T47D (cell line): ENCODE measurements at places on chromosomes 3 and 15.

DNA sequence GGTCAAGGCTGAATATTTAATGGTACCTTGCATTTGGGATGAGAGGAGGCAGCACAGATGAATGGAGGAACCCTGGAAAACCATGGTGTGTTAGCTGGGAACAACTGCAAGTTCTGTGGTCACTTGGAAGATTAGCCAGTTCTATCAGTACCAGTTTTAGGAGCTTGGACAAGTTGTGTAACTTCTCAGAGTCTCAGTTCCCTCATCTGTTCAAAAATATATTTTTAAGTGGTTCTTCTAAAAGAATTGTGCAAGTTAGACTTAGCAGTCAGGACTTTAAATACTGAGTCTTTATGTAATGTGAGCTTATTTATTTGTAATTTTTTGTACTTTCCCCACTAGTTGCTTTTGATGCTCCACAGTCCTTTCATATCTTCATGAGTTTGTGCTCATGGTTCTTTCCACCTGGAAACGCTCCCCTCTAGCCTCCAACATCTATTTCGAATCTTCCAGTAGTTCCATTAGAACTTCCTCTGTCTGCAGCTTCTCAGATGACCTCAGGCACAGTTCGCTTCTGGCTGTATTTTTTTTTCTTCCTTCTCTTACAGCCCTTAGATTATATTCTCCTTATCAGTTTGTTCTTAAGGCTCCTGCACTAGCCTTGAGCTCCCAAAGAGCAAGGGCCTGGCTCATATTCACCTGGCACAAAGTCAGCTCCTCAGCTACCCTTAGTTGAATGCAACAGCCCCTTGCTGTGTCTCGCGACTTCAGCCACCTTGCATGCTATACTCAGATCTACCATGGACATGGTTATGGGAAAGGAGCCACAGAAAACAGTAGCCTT lies 27.1 kb downstream of the ITPR1 start:
- no peak for DNase-seq

DNA sequence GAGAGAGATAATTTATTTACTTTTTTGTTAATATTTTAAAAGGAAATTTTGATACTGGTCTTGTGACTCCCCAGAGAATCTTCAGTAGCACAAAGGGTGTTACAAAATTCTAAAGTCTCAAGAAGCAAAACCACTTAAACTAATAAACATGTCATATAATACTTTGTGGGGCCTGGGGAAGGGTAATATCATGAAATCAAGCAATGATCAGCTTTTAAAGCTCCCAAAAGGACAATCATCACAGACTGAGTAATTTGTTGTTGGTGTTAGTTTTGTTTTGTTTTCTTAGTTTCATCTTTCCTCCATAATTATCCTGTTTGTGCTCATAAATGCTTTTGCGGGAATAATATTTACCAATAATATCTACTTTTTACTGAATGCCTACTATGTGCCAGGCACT lies 55.0 kb downstream of the TMEM212 start:
- DNase-seq: no peak

DNA sequence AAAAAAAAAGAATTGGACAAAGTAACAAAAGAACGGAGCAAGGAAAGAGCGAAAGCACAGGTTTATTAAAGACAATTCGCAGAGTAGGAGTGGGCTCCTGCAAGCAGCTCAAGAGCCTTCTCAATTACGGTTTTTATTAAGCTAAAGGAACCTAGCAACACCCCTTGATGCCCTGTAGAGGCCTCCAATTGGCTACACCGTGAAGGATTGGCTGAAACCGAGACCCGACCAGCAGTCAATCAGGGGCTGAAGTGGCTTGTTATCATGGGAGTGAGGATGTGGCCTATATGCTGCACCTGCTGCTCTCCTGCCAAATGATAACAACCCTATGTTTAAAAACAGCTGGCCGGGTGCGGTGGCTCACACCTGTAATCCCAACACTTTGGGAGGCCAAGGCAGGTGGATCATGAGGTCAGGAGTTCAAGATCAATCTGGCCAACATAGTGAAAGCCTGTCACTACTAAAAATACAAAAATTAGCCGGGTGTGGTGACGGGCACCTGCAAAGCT lies 20.4 kb upstream of the AP3B2 start:
- no peak for DNase-seq

DNA sequence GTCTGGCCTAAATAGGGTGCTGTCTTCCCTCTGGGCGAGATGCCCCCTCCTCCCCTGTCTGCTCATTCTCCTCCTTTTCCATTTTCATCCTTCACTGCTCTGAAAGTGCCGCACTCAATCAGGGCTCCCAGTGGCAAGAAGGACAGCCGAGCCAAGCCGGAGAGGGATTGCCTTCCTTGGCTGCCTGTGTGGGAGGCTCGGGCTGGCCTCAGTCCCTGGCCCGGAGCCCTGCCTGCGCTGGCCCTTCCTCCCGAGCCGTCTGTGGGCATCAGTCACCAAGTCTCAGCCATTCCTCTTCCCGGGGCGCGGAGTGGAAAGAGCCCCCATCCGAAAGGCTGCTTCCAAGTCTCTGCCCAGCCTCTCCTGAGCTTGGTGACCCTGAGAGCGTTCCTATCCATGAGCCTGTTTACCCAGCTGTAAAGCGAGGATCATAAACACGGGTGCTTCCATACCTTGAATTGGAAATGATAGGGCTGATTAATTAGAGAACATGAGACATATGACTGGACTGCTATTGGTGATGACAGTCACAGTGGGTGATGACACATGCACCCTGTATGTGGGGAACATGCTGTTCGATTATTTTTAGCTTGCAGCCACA lies 59.1 kb upstream of the TLE3 start:
- DNase-seq: no peak

DNA sequence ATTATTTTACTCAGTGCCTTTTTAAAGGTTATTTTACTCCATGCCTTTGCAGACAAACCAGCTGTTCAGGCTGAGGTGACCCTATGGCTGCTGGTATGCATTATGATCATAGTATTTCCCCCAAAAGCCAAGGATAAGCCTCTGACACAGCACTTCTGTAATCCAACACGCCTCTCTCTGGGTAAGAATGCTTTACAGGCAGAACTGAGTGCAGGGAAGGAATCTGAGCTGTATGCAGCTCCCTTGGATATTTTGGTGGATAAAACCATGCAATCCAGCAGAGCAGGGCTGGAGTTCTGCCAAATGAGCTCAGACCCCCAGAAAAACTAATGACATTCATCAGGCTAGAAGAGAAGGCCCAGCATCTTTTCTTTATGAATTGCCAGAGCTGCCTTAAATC lies 11.7 kb upstream of the MAP1A start:
- DNase-seq: no peak

DNA sequence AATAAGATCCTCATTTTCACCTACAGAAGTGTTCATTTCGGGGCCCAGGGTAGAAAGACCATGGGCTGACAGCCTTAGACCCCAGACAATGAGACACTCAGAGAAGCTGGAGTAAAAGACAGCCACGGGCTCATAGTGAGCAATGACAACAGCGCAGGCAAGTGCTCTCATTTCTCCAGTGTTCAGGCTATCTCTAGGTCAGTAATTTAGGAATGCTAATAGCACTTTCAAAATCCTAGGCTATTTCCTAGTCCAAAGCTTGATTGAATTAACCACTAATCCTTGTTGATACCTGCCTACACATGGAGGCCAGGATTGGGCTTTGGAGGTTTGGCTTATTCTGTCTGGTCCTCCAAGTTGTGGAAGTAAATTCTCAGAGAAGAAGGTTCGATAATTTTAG lies 44.4 kb downstream of the FBN1 start:
- DNase-seq: no peak

- no peak for DNase-seq
These were observed 246.6 kb downstream of the CBLB start for GRCh38 chr3:105622169-105622568.

DNA sequence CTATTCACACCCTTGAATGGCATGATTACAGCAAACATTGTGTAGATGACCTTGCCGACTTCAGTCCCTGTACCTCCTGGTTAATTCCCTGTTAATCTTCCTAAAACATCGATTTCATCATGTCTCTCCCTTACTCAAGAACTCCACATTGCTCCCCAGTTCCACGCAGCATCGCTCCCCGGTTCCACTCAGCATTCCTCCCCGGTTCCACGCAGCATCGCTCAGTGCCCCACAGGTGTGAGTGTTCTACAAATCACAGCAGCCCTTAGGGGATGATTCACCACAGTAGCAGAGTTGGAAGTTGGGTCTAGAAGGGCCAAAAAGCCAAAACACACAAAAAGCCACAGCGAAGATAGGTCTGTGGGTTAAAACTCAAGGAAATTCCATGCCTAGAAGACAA lies 8.6 kb upstream of the TNK2 start:
- DNase-seq: no peak

DNA sequence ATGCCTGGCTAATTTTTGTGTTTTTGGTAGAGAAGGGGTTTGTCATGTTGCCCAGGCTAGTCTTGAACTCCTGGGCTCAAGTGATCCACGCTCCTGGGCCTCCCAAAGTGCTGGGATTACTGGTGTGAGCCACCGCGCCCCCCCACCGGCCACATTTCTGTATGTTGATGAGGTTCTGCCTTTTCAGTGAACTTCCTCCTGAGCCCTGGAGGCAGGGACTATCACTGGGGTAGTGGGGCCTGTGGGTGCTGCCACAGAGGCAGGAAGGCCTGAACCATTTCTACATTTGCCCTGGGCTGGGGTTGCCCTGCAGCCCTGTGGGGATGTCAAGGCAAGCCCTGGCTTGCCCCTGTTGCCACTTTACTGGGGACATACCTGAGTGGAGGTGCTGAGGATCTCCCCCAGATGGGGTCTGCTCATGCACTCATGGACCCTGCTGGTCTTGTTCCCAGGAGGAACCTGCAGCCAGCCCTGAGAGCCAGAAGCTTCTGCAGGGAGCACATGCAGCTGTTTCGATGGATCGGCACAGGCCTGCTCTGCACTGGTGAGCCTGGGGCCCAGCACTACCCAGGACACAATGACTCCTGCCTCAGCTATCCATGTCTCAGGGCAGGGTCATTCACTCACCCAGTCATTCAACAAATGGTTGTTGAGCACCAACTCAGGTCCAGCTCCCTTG lies 5.7 kb downstream of the SLC28A1 start:
- no peak for DNase-seq

GRCh38 chr3:151155409-151156128 lies 47.4 kb downstream of the GPR171 start:
- no peak for DNase-seq

DNA sequence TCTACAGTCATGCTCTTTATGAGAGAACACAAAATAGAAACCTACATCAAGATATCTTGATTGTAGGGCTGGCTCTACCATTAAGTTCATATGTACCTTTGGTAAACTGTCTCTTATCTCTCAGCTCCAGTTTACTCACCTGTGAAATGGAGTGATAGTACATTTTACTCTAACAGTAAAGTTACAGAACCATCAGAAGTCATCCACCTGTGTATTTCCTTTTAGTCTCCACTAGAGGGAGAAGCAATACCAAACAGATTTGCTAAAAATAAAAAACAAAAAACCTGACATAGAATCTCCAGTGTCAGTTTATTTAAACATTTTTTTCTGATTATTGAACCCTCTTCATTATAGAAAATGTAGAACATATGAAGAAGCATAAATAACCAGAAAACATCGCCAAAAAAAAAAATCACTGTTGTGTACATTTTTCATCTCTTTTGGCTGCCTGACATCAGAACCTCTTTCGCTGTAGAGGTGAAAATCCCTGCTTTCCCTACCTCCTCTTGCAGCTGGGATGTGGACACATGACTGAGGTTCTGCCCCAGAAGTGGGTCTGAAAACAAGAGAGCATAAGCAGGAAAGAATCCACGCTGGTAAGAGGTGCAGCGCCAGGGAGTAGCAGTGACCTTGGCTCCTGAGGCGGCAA lies 48.7 kb upstream of the WDR72 start:
- peak; percentile 23 for DNase-seq

DNA sequence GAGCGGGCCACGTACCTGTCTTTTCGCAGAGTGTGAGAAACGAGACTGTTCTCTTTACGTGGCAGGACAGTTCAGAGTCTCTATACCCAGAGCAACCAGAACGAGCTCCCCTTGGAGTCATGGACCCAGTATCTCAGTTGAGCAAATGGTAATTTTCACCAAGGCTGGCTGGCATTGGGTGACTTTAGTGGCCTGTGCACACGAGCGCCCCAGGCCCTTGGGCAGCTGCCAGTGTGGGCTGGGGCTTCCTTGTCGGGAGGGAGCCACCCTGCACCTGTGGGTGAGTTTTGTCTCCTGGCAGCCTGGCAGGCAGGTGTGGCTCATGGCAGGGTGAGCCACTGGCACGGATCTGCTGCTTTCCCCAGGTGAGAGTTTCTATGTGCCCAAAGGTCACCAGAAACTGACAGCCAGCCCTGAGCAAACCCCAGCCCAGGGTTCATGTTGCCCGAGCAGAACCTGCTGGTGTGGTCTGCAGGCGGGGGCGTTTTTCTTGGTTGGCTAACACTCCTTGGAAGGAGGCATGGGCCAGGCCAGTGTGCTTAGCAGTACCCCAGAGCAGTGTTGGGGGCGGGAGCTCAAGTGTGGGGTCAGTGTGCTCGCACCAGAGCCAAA lies 135.0 kb downstream of the TJP1 start:
- DNase-seq: no peak

DNA sequence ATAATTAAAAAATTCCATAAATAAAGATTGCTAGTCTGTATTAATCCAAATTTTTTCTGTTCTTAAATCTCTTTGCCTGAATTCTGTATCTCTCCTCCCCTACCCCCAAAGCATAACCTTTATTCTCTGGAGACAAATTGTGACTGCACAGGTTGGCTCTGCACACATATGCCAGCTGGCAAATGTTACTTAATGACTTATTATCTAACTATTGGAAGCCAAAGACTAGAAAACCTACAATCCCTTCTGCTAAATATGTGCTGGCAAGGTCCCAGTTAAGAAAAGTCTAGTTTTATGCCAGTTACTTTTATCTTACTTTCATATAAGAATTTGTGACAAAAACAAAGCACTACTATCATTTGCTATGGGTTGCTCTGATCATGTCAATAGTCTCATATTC lies 569.3 kb downstream of the MECOM start:
- no peak for DNase-seq

GRCh38 chr3:146469150-146470017 lies at the start of gene PLSCR2:
Gene PLSCR2, minus strand, starts transcription at chr3:146469561. Its CDS starts 9,657 bp downstream, at chr3:146459904.
- peak; percentile 82 for DNase-seq

DNA sequence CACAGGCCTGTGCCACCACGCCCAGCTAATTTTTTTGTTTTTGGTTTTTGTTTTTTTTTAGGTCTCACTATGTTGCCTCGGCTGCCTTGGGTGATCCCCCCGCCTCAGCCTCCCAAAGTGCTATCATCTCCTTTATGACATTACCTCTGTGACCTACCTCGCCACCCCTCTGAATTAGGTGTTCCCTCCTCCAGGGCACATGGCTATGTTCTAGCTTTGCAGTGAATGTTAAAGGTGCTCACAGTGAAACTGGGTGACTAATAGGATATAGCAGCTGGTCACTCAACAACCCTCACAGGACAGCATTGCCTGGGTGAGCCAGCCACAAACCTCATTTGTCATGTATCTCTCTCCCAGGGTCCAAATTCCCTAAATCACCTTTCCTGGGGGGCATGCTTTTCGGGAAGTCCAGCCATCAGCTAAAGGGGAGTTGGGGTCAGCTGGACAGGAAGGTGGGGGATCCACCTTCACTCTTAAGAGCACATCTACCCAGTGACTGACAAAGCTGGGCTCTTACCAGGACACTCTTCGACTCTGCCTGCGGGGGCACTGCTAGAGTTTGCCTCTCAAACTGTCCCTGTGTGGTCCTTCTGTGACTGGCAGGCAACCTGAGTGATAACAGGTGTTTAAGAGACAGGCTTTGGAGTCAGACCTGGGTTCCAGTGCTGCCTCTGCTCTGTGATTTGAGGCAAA lies 1.6 kb upstream of the TTLL3 start:
- no peak for DNase-seq
